ENCODE measurements at places on chromosomes 2 and 18.
A peak's percentile ranks its signal among the peaks of the same experiment; 100 is the strongest.

- DNase-seq: no peak
Observed at GRCh38 chr18:72869226-72870185, 1.7 kb upstream of the NETO1 start.

GRCh38 chr2:61493523-61493942 is 22.6 kb upstream of the USP34 start:
- no peak for DNase-seq

- DNase-seq: no peak
Observed at GRCh38 chr2:41920181-41920580, 127.6 kb upstream of the PKDCC start.

GRCh38 chr2:163553601-163554000 is 182.2 kb downstream of the FIGN start:
- peak; percentile 45 for DNase-seq

GRCh38 chr18:39389800-39390379 is 1824.3 kb upstream of the CELF4 start:
- no peak for DNase-seq

GRCh38 chr2:71130905-71131244 is 441 bp downstream of the MPHOSPH10 start:
- DNase-seq: no peak

GRCh38 chr18:45793264-45793965 is 32.1 kb upstream of the SIGLEC15 start:
- DNase-seq: no peak

DNA sequence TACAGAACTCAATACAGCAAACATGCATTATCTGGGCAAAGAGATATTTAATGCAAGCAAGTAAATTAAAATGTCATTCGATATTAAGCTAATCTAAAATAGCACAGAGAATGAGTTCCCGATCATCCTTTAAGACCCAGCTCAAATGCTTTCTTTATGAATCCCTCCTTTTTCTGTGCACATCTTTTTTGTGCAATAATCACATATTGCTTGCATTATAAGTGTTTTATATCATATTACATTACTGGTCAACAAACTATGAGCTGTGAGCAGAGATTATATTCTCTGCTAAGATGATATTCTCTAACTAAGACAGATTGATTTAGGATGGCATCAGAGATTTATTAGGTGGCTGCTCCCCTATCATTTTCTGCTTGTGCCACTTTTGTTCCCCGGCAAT is 146.1 kb downstream of the ERBB4 start:
- DNase-seq: no peak

DNA sequence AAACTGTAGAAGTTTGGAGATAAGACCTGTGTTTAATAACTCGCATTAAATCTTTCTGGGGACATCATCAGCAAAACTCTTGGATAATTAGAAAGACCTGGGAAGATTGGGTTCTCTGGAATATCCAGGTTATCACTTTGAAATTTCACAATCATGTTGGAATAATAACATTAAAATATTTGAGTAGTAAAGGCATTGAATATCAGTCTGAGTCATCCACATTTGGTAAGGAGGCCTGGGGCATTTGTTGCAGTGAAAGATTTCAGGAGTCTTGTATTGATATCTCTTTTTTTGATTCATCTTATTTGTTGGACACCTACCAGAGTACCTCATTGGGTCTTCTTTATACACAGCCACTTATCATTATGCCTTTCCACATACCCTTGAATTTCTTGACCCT is 95.9 kb downstream of the EPB41L5 start:
- DNase-seq: no peak

- no peak for DNase-seq
Observed at GRCh38 chr18:55763298-55763697, 175.3 kb upstream of the TCF4 start.

DNA sequence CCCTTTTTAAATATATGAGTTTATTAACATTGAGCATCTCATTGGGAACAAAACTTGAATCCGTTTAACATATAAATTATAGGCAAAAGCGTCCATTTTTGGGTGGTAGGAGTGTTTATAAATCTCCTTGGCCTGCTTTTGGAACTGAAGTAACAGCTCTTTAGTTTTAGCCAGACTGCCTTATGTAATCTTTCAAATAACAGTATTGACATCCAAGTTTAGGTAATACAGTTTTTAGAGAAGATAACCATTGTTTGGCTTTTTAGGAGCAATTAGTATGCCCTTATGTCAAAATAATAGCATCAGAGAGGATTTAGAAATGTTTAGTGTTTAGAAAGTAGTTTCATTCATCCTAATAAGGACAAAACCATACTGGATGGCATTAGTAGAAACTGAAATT is 361.9 kb downstream of the ARHGAP15 start:
- no peak for DNase-seq

GRCh38 chr2:121089166-121089510 is 195.9 kb downstream of the TFCP2L1 start:
- no peak for DNase-seq

DNA sequence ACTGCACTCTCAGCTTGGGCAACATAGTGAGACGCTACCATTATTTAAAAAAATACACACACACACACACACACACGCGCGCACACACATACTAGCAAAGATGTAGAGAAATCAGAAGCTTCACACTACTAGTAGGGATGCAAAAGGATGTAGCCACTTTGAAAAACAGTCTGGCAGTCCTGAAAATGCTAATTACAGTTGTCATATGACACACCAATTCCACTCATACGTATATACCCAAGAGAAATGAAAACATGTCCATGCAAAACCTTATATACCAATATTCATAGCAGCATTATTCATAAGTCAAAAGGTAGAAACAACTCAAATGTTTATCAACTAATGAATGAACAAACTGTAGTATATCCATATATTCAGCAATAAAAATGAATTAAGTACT is 90.3 kb downstream of the SLC25A12 start:
- no peak for DNase-seq

DNA sequence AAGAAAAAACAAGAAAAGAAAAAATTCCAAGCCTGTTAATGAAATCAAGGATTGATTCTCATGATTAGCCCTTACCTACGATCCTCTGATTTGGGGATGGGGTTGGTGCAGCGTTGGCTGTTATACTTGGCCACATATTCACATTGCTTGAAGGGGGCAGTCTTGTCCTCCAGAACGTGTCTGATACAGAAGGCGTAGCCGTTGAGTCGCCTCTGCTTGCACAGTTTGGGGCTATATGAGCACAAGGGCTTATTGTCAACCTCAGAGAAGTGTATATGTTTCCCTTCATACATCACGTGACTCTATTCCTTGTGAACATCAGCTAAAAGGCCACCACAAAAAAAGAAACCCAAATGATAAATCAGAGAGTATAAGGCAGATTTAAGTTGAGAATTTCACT is 23.2 kb downstream of the INO80D start:
- no peak for DNase-seq

GRCh38 chr2:187446711-187447110 is 1.3 kb downstream of the CALCRL start:
- DNase-seq: no peak

DNA sequence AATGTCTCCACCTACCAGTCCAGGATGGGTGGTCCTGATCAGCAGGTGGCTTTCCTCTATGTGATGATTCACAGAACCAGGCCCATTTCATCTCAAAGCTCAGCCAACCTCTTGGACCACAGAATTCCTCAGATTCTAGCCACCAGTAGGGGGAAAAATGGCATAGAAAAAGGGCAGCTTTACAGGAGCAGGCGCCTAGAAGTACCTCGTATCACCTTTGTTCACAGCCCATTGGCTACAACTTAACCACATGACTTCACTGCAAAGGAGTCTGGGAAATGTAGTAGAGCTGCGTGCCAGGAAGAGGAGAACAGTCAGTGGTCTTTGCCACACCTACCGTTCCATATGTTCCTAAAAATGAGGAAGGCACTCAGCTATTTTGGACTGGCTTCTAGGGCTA is 62.8 kb upstream of the DTNA start:
- DNase-seq: no peak

DNA sequence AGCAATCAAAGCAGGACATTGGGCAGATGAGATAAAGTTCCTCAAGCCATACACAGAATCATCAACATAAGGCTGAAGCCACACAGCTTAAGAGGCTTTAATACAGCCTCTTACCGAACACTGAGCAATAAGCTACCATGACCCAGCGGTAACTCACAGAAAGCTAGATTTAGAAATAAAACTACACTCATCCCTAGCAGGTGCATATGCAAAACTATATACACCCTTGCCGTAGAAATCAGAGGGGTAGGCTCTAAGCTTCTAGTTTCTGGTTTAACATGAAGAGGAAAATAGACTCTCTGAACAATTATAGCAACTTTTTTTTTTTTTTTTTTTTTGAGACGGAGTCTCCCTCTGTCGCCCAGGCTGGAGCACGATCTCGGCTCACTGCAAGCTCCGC is 428.8 kb upstream of the FIGN start:
- DNase-seq: no peak

DNA sequence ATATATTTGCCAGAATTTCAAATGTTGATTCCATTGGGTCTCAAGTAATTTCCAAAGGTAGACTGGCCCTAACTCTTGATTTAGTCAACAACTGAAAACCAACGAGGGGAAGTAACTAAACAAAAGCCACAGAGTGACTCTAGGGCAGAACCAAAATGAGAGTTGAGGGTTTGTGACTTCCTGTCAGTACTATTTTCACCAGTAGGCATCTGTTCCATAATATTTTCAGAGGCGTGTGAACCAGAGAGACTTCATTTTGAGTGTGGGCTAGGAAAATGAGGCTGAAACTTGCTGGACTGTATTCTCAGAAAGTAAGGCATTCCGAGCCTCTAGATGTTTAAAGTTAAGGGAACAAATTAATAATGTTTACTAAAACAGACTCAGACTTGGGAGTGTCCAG is 70.6 kb downstream of the GDF7 start:
- no peak for DNase-seq

DNA sequence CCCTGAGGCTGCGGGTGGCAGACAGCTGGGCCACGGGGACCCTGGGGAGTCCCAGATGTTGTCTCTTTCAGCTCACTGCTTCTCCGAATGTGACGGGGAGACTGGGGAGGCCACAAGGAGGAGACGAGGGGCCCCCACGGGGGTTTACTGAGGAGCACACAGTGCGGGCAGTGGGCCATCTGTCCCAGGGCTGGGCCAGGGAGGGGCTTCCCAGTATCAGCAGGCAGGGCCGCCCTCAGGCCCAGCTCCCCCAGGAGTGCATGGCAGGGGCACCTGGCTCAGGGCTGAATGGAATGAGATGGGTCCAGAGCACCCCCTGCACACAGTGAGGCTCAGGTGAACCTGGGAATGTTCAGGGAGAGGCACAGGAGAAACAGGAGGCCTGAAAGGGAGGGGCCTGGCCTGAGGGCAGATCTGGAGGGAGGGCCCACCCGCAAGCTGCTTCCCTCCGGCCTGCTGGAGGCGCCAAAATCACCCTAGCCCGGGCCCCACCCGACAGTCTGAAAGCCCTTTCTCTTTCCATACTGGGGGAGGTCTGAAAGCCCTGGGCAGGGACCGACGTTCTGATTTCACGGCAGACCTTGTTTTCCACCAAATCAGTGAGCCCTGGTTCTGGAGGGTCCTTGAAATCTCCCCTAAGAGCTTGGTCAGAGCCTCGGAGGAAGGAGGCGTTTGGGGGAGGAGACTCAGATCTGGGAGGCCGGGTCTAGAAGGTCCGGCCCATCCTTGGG is 35.5 kb upstream of the PTMA start:
- no peak for DNase-seq

GRCh38 chr2:141899740-141900139 is 231.1 kb downstream of the LRP1B start:
- DNase-seq: no peak

GRCh38 chr2:216601632-216602409 is 31.4 kb upstream of the IGFBP2 start:
- no peak for DNase-seq

DNA sequence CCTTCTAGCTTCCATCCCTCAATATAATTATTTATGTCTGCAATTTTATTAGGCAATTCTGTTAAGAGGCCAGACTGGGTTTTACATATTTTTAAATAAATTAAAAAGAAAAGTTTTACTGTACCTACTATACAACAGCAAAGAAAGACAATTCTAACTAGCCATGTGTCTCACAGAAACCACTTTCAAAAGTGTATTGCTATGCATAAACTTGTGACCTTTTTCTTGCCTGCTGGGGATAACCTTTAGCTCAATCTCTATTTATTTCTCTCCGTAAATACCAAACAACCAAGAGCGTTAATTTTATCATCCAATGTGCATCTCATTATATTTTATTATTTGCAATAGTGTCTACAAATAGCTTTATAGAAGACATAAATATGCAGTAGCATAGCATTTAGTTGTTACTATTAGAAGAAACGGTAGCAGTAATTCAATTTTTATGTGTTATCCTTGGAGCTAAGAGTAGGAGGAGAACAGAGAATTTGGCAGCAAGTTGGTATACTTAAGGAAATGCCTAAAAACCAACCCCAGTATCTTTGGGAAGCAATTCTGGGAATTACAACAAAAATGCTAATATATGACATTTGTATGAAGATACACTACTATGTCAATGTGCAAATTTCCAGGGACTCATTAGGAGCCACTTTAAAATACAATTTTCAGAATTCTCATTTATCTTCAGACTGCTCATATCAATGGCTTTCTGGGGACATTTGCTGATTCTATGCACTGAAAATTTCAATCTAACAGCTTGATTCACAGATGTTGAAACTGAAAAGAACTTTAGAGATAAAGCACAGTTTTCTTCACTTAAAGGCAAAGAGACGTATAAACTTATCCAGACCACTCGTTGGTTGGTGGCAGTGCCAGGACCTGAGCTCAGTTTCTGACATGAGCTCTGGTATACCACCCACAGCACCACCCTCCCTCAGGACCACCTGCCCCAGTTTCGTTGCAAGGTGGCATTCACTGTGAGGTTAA is 23.0 kb upstream of the RTN4 start:
- no peak for DNase-seq

GRCh38 chr2:237858294-237859081 is 935 bp upstream of the RAMP1 start:
- peak; percentile 49 for DNase-seq

DNA sequence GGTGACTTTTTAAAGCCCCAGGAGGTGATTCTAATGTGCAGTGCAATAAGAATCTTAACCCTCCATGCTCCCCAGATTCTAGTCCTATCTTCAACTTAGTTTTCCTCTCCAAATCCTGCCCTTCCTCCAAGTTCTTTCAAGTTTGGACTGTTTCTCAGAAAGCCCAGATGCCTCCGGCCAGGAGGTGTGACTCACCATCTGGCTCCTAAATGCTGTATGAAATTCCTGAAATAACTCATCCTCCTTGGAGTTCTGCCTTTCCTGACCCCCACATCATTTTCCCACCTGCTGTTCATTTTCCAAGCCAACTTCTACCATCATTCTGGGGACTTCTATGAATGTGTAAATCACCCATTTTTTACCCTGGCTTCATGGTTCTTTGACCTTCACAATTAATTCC is 118.2 kb upstream of the NOL4 start:
- DNase-seq: no peak

DNA sequence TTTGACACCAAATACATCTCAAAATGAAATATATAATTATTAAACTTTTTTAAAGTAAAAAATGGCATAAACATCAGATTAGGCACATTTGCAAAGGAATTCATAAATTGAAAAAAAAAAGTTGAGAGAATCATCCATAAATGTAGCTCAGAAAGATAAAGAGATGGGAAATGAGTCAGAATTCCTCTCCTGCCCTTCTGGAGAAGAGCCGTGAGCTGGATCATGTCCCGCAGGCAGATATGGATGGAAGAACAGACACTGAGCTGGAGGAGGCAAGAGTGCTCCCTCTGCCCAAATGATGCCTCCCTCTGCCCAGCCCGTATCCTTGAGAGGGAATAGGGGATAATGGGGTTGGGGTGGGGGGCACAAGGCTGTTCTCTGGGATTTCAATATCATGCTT is 190.9 kb downstream of the TFCP2L1 start:
- no peak for DNase-seq

Measured in forelimb muscle (tissue), 1 donor.